Activated effector memory CD4-positive, alpha-beta T cell treated with anti-CD3 and anti-CD28 coated beads, Interleukin-2, amount 50 U/mL, for 16 hours (primary cell): ENCODE measurements at places on chromosomes 7 and 10.

GRCh38 chr7:113159746-113160339 is 41.5 kb upstream of the SMIM30 start:
- no peak for DNase-seq

DNA sequence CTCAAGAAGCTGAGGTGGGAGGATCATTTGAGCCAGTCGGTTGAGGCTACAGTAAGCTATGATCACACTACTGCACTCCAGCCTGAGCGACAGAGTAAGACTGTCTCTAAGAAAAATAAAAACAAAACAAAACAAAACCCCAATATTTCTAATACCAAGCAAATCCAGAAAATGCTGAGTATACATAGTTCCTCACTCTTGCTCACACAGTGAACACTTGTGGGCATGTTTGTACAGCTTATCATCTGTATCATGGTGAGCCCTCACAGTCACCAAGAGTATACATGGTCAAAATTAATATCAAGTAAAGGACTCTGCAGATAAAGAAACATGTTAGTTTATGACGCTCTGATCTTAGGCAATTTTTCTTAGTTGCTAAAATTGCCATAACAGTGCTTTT is 41.5 kb upstream of the C10orf67 start:
- no peak for DNase-seq

DNA sequence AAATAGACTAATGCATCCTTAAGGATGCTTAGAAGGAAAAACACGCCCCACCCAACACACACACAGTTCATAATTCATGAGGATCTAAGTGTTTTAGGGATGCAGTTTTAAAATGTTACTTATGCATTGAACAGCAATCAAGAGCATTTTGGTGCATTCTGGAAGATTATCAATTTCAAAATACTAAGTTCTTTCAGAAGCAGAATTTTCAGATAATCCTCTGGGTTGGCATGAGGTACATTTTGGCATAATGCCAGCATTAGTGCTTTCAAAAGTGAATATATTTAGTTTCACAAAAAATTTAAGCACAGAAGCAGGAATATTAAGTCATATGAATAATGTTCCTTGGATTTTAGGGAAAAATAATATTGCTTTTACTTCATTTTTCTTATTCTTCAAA is 937.1 kb downstream of the REEP3 start:
- DNase-seq = no peak

- no peak for DNase-seq
Observed at GRCh38 chr7:51666751-51667150, 350.1 kb upstream of the COBL start.

- no peak for DNase-seq
Observed at GRCh38 chr7:54981913-54982312, 36.9 kb upstream of the EGFR start.

DNA sequence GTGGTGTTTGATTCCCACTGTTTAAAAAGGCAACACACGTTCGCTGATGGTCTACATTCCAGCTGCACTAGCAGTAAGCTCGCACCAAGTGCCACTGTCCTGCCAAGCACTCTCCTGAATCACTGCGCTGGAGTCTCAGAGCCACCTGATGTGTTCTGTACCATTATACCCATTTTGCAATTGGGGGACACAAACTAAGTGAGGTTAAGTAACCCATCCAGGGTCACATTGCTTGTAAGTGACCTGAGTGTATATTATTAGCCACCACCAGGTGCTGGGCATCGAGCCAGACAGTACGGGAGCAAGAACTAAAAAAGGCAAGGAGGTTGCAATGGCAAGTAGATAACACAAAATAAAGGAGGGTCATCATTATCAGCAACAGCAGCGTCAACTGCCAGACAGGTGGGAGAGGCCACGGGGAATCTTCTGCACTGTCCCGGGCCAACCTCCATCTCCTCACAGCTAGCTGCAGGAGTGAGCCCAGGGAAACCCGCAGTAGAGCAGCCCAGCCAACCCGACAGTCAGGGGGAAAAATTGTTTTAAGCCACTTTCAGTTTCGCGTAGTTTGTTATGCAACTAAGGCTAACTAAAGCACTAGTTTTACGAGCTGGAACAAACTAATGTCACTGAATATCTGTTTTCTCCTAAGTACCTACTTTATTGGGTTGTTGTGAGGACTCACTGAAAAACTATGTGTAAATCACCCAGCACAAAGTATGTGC is 712 bp upstream of the CPVL start:
- no peak for DNase-seq

DNA sequence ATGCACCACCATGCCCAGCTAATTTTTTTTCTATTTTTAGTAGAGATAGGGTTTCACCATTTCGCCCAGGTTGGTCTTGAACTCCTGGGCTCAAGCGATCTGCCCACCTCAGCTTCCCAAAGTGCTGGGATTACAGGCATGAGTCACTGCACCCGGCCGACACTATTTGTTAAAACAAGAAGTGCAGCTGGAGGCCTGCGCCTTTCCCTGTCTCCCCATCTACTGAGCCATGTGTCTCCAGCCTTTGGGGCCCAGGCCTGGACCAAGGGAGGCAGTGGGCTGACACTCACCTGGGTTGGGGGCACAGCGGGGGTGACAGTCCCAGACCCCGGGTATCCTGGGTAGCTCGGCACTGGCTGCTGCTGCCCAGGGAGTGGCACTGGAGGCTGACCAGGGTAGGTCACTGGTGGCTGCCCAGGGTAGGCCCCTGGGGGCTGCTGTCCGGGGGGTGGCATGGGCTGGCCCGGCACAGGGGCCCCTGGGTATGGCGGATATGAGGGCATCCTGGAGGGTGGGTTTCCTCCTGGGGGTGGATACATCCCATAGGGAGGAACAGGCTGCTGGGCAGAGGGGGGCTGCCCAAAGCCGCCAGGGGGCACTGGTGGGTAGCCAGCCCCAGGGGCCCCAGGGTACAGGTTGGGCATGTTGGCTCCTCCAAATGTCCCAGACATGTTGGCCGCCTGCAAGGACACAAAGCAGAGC is 36.3 kb downstream of the PLAC9 start:
- DNase-seq = peak; percentile 75

GRCh38 chr10:25493122-25493893 is 318.5 kb downstream of the GPR158 start:
- DNase-seq = no peak

- DNase-seq = no peak
Observed at GRCh38 chr10:109393425-109393824, 529.9 kb downstream of the XPNPEP1 start.

DNA sequence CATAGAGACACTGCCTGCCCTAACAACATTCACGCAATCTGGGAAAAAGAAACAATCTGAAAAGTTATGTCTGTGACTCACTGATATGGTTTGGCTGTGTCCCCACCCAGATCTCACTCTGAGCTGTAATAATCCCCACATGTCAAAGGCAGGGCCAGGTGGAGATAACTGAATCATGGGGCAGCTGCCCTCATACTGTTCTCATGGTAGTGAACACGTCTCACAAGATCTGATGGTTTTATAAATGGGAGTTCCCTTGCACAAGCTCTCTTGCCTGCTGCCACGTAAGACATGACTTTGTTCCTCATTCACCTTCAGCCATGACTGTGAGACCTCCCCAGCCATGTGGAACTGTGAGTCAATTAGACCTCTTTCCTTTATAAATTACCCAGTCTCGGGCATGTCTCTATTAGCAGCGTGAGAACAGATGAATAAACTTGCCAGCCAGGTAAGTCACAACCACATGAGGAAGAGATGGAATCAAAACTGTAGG is 341.5 kb upstream of the AOAH start:
- DNase-seq = no peak

GRCh38 chr10:113368666-113369364 is 184.0 kb upstream of the HABP2 start:
- no peak for DNase-seq

- no peak for DNase-seq
Observed at GRCh38 chr7:73941836-73942551, 81.0 kb downstream of the TMEM270 start.

- no peak for DNase-seq
Observed at GRCh38 chr7:71285571-71286145, 153.7 kb downstream of the GALNT17 start.

GRCh38 chr7:34130558-34131295 is 225.4 kb downstream of the BMPER start:
- no peak for DNase-seq

DNA sequence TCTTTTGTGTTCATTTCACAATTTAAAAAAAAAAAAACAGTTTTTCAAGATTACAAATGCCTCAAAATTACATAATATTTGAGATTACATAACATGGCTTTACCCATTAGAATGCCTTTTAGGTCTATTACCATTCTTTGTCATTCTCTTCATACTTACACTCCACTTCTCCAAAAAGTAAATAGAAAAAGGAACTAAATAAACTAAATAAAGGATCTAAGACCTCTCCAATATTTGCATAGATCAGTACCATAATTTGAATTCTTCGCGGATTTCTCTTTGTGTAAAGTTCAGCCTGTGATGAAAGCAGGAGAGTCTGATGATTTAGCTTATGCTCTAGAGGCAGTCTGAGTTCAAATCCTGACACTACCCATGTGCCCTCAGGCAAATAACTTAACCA is 56.4 kb upstream of the C1GALT1 start:
- DNase-seq = no peak

DNA sequence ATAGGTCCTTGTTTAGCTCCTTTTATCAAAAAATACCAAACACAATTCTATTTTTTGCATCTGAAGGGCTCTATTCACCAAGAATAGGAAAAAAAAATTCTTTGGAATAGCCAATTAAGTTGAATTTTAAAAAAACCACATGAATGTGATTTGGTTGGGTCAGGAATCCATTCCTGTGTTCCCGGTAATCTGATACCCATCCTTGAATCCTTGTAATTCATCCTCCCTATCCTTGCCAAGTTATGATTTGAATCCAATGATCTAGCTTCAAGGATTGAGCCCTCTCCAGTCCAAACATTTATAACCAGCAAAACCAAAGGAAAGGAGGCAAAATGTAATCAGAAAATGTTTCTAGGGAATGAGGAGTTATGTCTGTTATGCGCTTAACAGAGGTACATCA is 86.6 kb downstream of the CFAP58 start:
- DNase-seq = no peak

DNA sequence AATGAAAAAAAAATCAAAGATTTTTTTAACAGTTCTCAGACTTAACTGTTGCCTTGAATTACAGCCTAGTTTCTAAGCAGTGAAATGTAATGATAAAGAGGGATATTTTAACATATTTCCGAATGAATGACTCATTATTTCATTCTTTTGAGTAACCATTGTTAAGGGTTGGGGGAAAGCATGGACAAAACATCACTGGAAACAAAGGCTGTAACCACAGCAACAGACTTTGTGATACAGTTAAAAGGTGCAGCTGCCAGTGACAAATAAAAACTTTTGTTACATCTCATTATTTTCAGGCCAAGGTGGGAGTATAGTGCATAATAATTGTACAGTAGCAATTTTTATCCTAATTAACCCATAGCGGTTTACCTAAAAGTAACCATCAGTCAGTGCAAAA is 172.6 kb downstream of the LRRTM3 start:
- DNase-seq = no peak

- DNase-seq = no peak
Observed at GRCh38 chr10:18254692-18255091, 114.5 kb downstream of the CACNB2 start.
